ENCODE measurements at places on chromosomes 3 and 15.
A peak's percentile ranks its signal among the peaks of the same experiment; 100 is the strongest.

DNA sequence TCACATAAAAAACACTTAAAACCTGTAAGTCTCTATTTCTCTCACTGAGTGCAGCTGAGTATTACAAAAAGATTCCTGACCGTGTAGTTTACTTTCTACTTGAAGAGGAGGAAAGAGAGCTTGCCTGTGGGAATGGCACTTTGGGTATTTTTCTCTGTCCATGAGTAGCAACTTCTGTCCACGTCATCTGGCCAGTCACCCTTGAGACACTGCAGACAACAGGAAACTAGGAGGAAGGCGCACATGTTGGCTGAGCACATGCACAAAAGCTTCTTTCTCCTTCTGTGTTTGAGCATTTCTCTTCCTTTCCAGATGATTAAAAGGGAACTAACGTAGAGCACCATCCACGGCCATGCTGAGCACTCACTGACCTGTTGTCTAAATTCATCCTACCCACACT is 19.7 kb downstream of the STARD5 start:
- no peak for DNase-seq

- DNase-seq, result no peak
These were observed 21.0 kb downstream of the C2CD4A start for GRCh38 chr15:62087671-62088352.

GRCh38 chr3:171049861-171050444 is 23.4 kb upstream of the SLC2A2 start:
- peak; percentile 10 for DNase-seq

GRCh38 chr3:112111785-112112402 is 21.2 kb downstream of the GCSAM start:
- peak; percentile 43 for DNase-seq

DNA sequence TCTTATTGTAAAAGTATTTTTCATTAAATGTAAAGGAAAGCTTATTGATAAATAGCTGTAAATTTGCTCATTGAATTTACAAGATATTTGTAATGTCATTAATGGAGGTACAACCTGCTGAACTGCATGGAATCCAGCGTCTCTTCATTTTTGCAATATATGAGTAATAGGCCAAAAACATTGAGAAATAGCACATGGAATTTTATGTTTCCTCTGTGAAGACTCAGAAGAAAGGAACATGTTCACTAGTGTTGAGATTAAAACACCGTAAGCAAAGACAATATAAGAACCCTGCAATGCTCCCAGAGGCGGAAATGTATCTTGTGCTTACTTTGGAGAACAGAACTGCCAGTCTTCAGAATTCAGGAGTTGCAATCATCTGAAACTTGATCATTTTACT is 167.6 kb downstream of the ALDH1A2 start:
- DNase-seq, result no peak

GRCh38 chr3:149612456-149612855 is 45.4 kb downstream of the WWTR1 start:
- DNase-seq, result no peak

DNA sequence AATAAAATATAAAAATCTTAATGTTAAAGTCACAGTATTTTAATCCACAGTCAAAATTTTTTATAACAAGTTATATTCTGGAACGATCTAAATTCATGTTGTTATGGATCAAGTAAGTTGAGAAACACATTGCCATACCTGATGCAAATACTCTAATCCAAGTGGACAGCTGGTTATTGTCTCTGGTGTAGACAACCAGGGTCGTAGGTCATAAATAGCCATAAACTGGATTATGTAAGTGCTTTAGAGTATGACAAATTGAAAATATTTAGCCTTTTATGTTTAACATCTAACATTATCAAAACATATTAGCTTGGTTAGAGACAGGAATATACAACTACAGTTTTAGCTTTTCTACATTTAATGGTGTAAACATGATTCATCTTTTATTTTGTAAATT is 53.0 kb downstream of the PLSCR2 start:
- DNase-seq, result no peak

GRCh38 chr3:183844606-183845005 is 19.2 kb upstream of the MAP6D1 start:
- no peak for DNase-seq

GRCh38 chr15:87713475-87713879 is 543.1 kb downstream of the NTRK3 start:
- DNase-seq, result no peak

DNA sequence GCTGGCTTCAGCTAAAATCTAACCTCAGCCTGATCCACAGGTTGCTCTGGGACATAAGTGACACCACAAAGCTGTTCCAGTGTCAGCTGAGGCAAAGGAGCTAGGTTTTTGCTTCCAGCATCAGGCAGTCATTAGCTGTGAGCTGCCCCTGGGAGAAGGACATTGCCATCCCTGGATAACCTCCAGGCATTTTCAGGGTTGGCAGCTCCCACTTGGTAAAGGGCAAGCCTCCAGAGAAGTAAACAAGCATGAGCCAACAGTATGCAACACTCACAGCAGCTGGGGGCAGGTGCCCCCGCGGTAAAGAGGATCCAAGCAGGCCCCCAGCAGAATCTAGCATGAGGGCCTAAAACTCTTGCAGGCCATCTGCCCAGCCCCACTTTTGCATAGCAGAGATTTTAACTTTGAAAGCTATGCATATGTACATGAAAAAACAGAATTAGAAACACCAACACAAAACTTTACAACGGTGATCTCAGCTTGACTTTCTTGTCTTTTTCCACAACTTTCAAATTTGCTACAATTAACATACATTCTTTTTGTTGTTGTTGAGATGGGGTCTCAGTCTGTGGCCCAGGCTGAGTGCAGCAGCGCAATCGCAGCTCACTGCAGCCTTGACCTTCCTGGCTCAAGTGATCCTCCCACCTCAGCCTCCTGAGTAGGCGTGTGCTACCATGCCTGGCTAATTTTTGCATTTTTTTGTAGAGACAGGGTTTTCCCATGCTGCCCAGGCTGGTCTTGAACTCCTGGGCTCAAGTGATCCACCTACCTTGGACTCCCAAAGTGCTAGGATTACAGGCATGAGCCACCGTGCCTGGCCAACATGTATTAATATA is 83.8 kb upstream of the TPM1 start:
- no peak for DNase-seq

- DNase-seq, result no peak
These were observed 59.7 kb downstream of the SEMA3G start for GRCh38 chr3:52385157-52385556.

DNA sequence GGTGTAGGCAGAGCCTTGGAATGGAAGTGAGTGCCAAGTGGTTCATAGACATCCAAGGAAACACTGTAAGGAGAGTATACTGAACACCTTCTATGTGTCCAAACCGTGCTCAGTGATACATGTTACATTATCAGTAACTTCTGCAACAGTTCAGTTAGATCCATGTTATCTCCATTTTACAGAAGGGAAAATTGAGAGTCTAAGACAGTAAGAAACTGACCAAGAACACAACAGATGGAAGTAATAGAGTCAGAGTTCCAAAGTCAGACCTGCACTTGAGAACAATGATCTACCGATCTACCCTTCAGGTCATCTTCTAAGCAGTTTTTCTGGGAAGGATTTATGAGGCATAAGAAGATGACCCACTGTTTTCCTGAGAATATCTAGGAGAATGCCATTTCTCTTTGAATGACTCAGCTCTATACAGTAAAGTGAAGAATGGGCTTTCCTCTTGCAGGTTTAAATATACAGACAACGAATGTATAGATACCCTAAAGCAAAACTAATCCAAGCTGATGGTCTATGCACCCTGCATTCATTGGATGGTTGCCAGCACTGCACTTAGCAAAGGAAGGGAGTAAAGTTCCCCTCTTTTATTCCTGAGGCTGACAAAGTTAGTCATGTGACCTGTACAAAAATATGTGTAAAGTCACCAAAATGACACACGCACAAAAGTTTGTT is 604.1 kb upstream of the MDFIC2 start:
- DNase-seq, result no peak

GRCh38 chr3:145798007-145798406 is 363.0 kb downstream of the PLOD2 start:
- DNase-seq, result no peak

DNA sequence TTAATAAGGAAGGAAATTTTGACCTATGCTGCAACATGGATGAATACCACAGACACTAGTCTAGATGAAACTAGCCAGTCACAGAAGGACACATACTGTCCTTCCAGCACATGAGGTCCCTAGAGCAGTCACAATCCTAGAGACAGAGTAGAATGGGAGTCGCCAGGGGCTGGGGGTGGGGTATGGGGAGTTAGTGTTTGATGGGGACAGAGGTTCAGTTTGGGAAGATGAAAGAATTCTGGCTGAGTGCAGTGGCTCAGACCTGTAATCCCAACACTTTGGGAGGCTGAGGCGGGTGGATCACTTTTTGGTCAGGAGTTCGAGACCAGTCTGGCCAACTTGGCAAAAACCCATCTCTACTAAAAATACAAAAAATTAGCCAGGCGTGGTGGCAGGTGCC is 99.2 kb downstream of the TPRA1 start:
- no peak for DNase-seq

GRCh38 chr15:88075102-88075501 is 181.4 kb downstream of the NTRK3 start:
- DNase-seq, result no peak

GRCh38 chr3:99974989-99975388 is 139.3 kb downstream of the FILIP1L start:
- no peak for DNase-seq

GRCh38 chr3:29764041-29764440 is 483.2 kb downstream of the RBMS3 start:
- no peak for DNase-seq

DNA sequence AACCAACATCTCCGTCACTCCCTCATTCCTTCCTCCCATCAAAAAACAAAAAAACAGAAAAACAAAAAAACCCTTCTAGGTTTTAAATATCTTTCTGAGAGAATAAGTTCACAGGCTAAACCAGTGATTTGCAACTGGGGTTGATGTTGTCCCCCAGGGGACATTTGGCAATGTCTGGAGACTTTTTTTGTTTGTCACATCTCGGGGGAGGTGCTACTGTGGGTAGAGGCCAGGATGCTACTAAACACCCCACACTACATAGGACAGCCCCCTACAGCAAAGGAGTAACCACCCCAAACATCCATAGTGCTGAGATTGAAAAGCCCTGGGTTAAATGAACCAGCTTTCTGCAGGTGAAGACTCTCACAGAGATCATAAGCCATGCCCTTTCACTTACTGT is 17.0 kb upstream of the PROK2 start:
- DNase-seq, result no peak

GRCh38 chr3:72698154-72698917 is 149.9 kb downstream of the SHQ1 start:
- DNase-seq, result no peak

GRCh38 chr3:43902415-43902814 is 211.7 kb downstream of the ABHD5 start:
- DNase-seq, result no peak

DNA sequence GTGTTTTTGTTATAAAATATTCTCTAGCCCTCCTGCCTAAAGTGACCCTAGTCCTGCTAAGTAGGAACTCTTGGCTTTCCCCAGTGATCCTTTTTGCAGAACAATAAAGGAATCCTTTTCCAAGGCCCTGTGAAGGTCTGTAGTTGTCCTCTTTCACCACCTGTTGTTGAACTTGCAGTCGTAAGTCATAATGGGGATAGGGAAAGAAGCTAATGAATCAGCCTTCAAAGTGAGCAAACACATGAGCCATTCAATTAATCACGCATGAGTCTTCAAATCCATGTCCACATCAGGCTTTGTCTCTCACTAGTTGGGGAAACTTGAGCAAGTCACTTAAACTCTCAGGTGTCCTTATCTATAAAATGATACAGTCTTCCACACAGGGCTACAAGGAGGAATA is 27.6 kb downstream of the ZNF860 start:
- DNase-seq, result no peak

Data from stimulated activated CD4-positive, alpha-beta T cell treated with anti-CD3 and anti-CD28 coated beads, TNF-alpha, amount 100 ng/mL, for 48 hours (primary cell).